ENCODE measurements at places on chromosomes 2 and 18. TPM values are rescaled to one million over a fixed set of nuclear protein-coding genes. Genes with fewer than 3 reads are reported as not detected.

Gene FOXD4L1
- 0.16 TPM for total RNA-seq

Gene RAX
- total RNA-seq, result not detected

Gene CFC1
- total RNA-seq, result not detected

Gene SGPP2
- total RNA-seq, result not detected

Gene PLEKHA3
- 10.0 TPM for total RNA-seq

Gene NPPC
- total RNA-seq, result not detected

DNA sequence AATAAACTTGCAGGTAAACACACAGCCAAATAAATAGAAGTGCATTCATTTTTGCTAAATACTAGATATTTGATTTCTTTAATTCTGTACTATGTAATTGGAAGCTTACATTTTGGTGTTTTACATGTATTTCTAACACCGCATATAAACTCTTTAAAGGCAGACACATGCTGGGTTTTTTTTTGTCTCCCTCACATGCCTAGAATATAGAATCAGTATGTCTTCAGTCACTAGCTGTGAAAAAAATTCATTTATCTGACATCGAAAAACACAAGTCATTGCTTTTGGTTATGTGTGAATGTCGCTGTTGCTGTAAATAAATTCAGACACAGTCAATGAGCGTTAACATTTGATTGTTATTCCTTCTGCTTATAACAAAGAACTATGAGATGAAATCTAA, 1101.0 kb downstream of the DPP10 start:
- no peak for DNase-seq

- DNase-seq, result no peak
These were observed 679.0 kb upstream of the ACVR2A start for GRCh38 chr2:147165697-147166382.
